Smooth muscle cell of the brain vasculature (primary cell): ENCODE measurements at places on chromosomes 16 and 17.
A peak's percentile ranks its signal among the peaks of the same experiment; 100 is the strongest.

DNA sequence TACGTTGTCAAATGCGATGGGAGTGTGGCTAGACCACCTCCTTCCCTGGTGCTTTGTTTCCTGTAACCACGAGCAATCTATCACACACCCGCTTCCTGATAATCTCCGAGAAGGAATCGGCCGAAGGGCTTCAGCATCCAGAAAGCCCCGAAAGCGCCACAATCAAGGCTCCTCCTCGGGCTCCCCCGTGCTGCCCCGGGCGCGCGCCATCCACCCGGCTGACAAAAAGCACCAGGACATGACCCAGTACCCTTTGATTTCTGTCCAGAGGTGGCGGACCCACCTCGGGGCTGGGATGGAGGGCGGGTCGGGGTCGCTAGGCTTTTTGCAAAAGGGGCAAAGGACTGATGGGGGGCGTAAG lies 743 bp upstream of the ARMC7 start:
- DNase-seq = no peak

DNA sequence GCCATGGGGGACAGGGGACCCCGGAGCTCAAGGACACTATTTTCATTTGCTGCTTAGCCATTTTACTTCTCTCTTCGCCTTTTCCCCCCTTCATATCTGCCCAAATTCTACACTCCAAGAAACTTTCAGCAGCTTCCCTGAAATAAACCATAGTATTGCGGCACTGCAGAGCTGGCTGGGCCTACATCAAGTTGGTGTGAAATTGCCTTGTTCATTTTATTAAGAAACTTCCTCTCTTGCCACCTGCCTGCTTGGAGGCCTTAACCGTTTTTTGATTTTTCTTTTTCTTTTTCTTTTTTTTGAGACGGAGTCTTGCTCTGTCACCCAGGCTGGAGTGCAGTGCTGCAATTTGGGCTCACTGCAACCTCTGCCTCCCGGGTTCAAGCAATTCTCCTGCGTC lies 7.4 kb upstream of the CPNE2 start:
- no peak for DNase-seq

DNA sequence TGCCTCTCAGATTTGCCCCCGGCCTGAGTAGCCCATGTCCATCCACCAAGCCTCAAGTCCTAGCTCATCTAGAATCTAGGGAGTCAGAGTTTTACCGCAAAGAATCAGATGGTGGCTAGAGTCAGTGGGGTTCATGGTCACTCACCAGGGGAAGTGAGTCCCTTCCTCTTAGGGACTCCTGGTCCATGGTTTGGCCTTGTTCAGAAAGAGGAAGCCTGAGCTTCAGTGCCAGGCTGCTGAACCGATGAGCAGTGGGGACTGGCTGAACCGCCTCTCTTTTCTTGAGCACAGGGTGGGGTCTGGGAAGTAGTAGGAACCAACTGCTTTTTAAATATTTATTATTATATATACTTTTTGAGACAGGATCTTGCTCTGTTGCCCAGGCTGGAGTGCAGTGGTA lies 160.3 kb downstream of the NTN1 start:
- no peak for DNase-seq

GRCh38 chr17:30969989-30970830 lies 629 bp upstream of the RNF135 start:
- no peak for DNase-seq

GRCh38 chr16:29806641-29807425 lies 504 bp downstream of the MAZ start:
- no peak for DNase-seq

DNA sequence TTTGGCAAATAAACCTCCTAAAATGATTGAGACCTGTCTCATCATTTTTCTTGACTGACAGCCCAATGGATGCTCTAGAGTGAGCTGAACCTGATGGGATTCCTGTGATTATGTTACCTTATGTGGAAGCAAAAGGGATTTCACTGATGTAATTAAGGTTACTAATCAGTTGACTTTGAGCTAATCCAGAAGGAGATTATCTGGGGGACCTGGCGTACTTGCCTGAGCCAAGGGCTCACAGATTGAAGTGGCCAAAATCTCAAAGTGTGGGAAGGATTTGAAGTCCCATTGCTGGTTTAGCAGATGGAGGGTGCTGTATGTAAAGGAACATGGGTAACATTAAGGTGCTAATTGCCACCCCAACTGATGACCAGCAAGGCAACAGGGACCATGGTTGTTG lies 214.0 kb downstream of the CPPED1 start:
- no peak for DNase-seq

- DNase-seq = no peak
These were observed 26.6 kb downstream of the LGALS9 start for GRCh38 chr17:27657620-27658019.

DNA sequence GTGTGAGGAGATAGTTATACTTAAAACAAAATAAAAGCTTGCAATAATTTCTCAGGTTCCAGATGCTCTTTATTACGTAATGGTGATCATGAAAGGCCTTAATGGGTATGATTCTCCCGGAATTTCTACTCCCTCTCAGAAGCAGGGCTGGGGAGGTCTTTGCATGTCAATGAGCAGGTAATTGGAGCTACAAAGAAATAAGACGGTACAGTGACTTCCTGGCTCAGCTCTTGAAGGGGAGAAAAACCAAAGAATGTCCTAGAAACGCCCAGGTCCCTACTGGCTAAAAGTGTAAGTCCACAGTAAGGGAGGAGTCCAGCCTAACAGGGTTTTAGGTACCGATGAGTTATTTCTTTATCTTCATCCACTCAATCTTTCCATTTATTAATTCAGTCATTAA lies 390.9 kb downstream of the TMEM114 start:
- DNase-seq = no peak

GRCh38 chr16:80984124-80984892 lies 22.4 kb downstream of the CMC2 start:
- no peak for DNase-seq

DNA sequence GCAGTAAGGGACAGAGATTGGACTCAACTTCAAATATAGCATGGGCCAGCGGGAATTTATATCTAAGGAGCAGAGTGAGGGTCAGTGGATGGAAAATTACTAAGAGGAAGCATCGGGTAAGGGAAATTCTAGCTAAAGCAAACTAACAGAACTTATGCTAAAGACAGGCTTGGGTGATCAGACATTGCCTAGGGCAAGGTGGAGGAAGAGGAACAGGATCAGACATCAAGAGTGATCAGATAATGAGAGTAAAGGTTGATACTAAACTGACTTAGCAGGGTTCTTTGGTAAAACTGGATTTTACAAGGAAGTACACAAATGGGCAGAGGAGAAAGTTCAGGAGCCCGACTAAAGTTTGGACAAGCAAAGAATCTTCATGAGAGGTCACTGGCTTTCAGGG lies 86.3 kb upstream of the TOM1L1 start:
- no peak for DNase-seq

GRCh38 chr17:48996722-48997102 lies 473 bp upstream of the IGF2BP1 start:
- DNase-seq = no peak

- no peak for DNase-seq
These were observed 1.3 kb upstream of the CDH3 start for GRCh38 chr16:68643847-68644246.

GRCh38 chr17:72580321-72581127 lies 459.7 kb downstream of the SOX9 start:
- no peak for DNase-seq

DNA sequence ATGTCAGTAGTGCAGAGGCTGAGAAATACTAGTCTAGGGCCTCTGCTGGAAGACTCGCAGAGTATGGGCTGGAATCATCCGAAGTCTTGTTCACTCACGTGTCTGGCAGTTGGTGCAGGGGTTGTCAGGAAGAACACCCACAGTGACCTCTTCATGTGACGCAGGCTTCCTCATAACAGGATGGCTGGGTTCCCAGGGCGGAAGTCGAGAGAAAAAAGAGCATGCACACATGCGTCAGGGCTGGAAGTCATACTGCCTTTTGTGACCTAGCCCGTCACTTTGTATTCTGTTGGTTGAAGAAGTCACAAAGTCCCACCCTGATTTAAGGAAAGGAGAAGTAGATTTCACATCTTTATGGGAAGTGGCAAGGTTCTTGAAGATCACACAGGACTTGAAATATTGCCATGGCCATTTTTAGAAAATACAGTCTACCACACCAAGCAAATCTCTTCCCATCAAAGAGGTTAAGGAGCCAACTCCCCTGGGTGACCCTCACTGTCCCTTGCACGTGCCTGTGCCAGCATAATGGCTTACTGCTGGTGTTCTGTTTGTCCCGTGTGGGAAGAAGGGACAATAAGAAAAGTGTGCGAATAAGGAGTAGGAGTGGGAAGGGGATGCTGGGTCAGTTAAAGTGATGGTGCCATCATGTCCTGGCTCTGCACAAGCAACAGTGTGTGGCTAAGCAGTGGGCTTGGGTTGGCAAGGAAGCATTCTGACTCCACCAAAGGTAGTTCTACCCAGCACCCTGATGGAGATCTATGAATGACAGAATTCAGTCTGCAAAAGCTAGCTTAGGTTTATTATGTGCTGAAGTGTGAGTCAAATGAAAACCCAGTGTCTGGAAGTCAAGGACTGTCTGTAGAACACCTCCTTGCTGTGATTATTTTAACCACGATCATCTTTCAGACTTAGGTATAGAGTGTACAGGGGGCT lies 28.1 kb downstream of the HEATR3 start:
- DNase-seq = peak; percentile 13

- no peak for DNase-seq
These were observed 1981.5 kb downstream of the TP53TG3F start for GRCh38 chr16:35440875-35441274.

DNA sequence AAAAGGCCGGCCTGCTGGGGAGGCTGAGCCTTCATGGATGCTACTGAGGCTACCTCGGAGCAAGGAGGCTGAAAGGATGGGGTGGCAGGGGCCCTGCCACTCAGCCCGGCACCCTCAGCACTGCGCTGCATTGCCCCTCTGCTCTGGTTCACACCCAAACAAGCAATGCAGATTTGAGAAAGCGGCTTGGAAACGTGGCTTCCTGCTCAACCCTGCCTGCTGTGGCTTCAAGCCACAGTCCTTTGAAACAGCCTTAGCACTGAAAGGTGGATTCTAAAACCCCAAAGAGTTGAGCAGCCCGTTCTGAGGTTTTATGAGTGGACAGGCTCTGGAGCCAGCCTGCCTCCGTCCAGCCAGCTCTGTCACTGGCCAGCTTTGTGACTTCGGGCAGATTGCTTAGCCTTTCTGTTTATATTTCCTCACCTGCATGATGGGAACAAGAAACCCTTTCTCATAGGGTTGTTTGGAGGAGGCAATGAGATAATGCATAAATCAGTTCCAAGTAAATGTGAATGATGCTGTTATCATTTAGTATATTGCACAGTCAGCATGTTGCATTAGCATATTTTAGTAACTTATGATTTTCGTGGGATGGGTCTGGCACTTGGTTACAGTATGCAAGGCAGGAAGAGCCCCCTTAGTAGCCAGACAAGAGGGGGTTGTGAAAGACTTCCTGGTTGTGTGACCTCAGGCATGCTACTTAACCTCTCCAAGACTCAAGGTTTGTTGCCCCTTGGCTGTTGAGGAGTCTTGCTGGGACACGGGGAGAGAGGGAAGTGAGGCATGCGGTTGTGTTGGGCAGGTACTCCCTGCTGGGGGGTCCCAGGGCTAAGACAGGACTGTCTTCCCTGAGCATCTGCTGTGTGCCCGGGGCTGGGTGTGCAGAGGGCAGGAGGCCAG lies 23.6 kb downstream of the CRISPLD2 start:
- DNase-seq = no peak

GRCh38 chr17:18235743-18236256 lies 10.4 kb downstream of the LLGL1 start:
- no peak for DNase-seq

DNA sequence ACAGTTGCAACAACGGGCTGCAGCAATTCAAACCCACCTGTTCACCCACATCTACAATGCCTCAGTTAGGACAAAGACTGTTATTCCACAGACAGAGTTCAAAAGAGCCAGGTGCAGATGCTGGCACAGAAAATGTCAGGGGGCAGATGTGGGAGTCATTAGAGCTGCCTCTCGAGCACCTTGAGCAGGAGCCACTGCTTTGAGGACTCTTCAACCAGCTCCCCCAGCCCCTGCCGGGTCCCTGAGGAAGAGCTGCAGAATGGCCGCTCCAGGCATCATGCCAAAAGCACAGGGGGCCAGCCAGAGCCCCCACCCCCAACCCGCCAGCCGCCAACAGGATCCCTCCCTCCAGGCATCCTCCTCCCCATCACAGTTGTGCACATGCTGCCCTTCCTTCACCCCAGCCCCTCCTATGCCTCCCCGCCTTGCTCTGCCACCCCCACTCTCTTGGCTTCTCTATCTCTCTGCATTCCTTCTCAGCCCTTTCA lies 20.8 kb downstream of the C17orf67 start:
- no peak for DNase-seq

- DNase-seq = no peak
These were observed 49.3 kb downstream of the TMC6 start for GRCh38 chr17:78079253-78079652.

- DNase-seq = peak; percentile 29
These were observed 8.0 kb downstream of the SPPL2C start for GRCh38 chr17:45852535-45853297.

DNA sequence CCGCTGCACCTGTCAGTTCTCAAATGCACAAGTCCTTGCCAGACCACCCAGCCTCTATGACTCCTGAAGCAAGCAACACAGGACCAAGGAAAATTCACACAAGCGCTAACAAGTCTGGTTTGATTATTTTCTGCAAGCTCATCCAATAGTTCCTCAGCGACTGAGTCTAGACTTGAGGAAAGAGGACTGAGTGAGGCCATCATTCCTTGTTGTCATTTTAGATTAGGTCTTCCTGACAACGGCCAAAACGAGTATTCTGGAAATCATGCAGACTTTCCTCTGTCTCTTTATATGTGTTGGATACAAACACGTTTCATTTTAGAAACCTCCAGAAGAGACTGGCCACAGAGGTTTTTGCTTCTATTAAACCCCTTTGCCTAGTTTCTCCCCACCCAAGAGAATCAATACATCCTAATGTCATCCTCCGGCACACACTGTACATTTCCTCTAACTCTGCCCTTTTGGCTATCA lies 561 bp downstream of the CCDC47 start:
- peak; percentile 3 for DNase-seq

DNA sequence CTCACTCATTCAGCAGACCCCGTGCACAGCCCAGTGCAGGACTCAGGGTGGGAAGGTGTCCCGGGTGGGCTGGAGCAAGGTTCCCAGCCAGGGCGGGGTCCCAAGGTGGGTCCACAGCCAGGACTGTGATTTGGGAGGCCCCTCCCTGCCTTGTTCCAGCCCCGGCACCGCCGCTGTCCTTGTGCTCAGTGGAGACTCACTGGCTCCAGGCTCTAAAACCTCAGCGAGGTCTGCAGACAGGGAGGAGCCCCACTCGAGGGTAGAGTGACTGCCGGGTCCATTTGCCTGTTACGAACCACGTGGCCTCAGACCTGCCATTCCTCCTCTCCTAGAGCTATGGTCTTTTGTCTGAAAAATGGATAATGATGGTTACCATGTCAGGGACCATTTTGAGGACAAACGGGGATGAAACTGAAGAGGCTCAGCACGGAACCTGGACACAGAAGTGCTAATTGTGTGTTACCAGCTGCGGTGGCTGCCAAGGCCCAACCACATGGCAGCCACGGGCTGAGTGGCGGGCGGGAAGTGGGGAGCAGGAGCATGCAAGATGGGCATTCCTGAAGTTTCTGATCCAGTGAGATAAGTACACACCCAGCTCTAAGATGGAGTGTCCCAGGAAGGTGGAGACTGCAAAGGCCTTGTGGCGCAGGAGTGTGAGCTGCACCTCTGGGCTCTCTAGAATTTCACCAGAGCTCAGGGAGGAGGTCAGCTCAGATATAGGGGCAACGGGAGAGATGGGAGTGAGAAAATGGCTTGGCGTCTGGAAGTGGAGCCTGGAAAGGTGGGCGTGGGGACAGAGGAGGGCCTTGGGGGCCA lies 317.6 kb downstream of the SEC14L1 start:
- no peak for DNase-seq

GRCh38 chr17:65589321-65589720 lies 27.9 kb upstream of the AXIN2 start:
- DNase-seq = no peak
